ENCODE measurements at places on chromosomes 6 and 20.

DNA sequence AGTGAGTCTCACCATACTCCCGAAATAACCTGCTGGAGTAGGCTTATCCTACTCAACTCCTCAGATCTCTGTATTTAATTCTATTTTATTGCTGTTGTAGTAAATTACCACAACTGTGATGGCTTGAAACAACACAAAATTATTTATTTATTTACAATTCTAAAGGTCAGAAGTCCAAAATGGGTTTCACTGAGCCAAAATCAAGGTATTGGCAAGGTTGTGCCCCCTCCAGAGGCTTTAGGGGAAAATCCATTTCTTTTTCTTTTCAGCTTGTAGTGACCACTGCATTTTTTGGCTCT lies 869 bp upstream of the SLC17A2 start:
- no peak for DNase-seq

DNA sequence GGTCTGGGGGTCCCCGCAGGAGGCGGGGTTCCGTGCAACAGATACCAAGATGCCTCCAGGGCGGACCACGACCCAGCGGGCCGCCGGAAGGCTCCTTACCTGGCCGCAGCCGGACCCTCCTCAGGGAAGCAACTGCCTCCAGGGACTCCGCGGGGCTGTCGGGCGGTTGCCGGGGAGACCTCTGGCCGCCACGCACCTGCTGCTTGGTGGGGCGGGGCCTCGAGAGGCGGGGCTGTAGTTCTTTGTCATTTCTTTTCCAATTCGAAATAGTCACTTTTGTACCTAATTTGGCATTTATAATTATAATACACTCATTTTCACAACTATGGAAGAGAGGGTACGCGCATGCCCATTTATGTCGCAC lies 647 bp downstream of the AK9 start:
- peak; percentile 73 for DNase-seq

GRCh38 chr20:38872491-38873049 lies 53.6 kb upstream of the FAM83D start:
- DNase-seq = no peak

- no peak for DNase-seq
These were observed 4.8 kb upstream of the TMEM14A start for GRCh38 chr6:52666071-52666470.

DNA sequence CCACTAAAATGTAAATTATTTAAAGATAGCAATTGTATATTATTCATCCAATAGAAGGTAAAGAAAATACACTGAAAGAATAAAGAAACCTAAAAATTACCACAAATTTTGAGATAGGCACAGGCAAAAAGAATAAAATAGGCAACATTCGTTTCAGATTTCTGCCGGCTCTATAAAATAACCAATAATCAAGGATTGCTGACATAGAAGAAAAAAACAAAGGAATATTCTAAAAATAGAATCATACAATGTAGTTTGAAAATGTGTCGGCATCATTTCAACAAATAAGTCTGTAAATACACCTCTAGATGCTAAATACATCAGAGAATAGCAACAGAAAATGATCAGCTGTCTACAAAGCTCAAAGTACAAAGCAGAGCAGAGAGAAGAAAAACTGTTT lies 973.3 kb downstream of the EPHA7 start:
- DNase-seq = no peak

GRCh38 chr6:96721227-96721626 lies 116.0 kb downstream of the GPR63 start:
- no peak for DNase-seq

DNA sequence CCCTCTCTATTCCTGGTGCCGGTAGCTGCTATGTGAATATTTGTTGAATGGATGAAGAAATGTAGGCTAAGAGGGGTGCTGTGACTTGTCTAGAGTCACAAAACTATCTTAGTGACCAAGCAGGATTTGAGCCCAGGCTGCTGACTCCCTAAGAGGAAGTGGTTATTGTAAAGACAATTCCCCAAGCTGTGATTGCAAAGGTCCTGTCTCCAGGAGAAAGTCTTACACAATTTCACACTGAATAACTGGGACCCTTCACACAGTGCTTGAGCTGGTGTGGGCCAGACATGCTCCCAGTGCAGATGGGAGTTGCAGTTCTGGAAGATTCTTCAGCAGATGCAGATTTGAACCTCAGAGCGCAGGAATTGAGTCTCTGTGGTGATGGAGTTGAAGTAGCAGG lies 38.1 kb downstream of the IYD start:
- no peak for DNase-seq

DNA sequence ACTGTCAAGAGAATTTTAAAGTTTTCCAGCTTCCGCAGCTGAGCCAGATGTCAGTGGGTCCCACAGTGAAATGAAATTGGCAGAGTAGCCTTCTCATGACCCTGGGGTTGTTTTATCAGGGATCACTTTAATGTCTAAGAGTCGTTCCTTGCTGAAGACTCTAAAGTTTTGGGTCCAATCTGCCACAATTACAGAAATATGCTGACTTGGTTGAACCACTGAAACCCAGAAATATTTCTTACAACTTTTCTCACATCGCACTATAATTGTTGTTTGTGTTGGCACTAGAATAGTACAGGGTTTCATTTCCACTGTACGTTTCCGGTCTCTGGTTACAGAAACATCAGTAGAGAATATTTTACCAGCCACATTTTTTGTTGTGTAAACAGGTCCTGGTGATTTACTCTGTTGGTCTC lies 109.0 kb downstream of the HMGCLL1 start:
- DNase-seq = no peak

DNA sequence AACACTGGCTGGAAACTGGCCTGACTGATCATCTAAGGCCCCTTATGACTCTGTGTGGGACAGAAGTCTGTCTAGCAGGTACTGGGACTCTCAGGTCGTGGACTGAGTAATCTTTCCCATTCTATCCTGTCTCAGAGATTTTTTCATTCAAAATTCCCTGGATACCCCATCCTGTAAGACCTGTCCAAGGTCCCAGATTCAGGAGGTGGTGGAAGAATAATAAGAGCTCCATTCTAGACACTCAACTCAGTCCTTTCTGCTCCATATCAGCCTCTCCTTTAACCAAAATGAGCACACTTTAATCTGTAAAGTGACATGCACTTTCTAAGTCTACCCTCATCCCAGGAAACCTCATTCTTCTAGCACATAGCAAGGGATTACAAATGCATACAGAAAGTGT lies 82.5 kb upstream of the MRPS10 start:
- DNase-seq = no peak

DNA sequence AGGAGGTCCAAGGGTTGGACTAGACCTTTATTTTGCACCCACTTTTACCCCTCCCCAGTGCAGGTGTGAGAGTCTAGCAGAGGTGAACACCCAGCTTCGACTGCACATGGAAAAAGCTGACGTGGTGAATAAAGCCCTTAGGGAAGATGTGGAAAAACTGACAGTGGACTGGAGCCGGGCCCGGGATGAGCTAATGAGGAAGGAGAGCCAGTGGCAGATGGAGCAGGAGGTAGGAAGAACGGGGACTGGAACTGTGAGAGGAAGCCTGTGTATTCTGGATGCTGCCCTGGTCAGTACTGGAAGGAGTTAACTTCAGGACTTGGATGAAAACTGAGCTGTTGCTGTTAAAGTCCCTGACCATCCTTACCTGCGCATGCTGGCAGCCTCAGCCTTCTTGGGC lies 10.6 kb downstream of the CEP250 start:
- no peak for DNase-seq

- no peak for DNase-seq
These were observed 14.5 kb downstream of the TCF15 start for GRCh38 chr20:595330-596308.

DNA sequence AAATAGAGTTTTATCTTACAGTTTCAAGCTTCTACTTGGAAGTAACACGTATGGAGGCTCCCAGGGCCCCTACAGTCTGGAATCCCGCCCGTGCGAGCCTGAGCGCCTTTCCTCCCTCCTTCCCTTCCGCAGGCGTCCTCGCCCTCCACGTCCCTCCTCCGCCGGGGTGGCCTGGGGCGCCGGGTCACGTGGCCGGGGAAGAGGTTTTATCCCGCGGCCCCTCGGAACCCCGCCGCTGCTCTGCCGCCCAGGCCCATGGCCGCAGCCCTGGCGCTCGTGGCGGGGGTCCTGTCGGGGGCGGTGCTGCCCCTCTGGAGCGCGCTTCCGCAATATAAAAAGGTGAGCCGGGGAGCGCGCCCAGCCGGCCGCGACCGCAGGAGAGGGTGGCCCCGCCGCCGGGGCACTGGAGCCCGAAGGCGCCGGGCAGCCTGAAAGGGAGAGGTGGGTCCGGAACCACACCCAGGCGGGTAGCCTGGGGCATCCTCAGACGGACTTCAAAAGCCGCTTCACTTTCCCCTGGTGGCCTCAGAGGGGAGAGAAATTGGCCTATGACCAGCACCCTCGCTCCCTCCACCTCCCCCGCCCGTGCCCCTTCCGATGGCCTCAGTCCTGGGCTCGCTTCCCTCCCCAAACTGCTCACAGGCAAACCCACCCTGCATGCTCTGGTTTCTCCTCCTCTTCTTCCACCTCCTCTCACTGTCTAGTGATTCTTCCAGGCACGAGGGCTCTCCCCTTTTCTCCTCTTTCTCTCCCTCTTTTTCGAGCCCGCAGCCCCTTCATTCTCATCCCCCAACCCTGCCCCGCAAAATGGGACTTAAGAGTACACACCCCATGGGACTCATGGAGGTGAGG lies at the start of gene CLPSL2:
Gene CLPSL2, plus strand, starts transcription at position 235 of the 852 bp plus-strand sequence. Its CDS starts 21 bp downstream, at position 256.
- no peak for DNase-seq

GRCh38 chr20:32480371-32481241 lies 104.5 kb downstream of the NOL4L start:
- DNase-seq = no peak

GRCh38 chr20:36941401-36941835 lies 10.1 kb downstream of the SAMHD1 start:
- DNase-seq = no peak

GRCh38 chr6:36621371-36621855 lies 27.3 kb downstream of the SRSF3 start:
- no peak for DNase-seq

DNA sequence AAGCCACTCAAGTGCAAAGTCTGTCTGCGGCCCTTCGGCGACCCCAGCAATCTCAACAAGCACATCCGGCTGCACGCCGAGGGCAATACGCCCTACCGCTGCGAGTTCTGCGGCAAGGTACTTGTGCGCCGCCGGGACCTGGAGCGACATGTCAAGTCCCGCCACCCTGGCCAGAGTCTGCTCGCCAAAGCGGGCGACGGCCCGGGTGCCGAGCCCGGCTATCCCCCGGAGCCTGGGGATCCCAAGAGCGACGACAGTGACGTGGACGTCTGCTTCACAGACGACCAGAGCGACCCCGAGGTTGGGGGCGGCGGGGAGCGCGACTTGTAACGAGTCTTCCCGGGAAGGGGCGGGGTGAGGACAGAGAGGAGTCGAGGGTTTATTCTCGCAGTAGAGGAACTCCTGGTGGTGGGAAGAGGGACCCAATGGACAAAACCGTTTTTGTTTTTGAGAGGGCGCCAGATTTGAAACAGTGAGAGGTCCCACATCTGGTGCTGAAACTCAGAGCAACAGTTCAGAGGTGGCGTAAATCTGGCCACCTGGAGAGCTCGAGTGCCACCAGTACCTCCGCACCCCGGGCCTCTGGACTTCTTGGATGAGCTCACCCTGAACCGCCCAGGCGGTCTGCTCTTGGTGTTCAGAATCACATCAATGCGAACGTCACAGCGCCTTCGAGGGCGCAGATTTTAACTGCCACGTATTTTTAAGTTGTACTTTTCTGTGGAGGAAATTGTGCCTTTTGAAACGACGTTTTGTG lies 8.0 kb downstream of the PRDM13 start:
- DNase-seq = no peak

GRCh38 chr20:10927011-10927583 lies 253.3 kb upstream of the JAG1 start:
- peak; percentile 92 for DNase-seq

DNA sequence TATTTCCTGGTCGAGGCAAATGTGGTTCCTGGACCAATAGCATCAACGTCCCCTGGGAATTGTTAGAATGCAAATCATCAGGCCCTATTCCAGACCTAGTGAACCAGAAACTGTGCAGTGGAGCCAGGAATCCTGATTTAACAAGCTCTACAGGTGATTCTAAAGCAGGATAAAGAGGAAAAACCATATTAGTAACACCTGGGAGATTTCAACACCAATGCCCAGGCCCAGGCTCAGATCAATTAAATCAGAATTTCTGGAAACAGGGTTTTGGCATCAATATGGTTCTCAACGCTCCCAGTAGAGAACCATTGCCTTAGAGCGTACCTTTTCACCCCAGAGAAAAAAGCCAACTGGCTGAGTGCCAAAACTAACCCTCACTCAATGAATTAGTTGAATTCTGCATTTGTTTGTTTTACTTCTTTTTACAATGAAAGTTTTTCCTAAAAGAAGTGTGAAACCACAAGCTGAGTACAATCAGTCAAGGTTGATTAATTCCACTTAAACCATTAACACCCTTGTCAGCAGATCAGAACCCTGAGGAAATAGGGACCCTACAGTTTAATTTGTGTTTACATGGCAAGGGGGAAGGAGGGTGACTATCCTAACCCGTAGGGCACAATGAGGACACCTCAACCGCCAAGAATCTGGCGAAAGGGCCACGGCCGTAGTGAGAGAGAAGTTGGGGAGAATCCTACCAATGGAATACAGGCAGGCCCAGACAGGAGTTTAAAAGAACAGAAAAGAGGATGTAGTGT lies 34.9 kb upstream of the LOC128125822 start:
- no peak for DNase-seq

- peak; percentile 67 for DNase-seq
These were observed 16.7 kb upstream of the NEDD9 start for GRCh38 chr6:11248974-11249761.
